ENCODE measurements at places on chromosomes 16 and 17. TPM values are rescaled to one million over a fixed set of nuclear protein-coding genes. Genes with fewer than 3 reads are reported as not detected.

TMC5 gene
- polyA plus RNA-seq, result not detected

MYOCD gene
- 0.10 TPM for polyA plus RNA-seq

MTHFSD gene
- polyA plus RNA-seq, result 20.8 TPM

ADGRG3 gene
- 0.29 TPM for polyA plus RNA-seq

C17orf100 gene
- 12.3 TPM for polyA plus RNA-seq

SLC16A5 gene
- polyA plus RNA-seq, result 0.27 TPM

ELMO3 gene
- polyA plus RNA-seq, result 6.5 TPM

GJD3 gene
- polyA plus RNA-seq, result not detected

PRSS36 gene
- polyA plus RNA-seq, result 0.92 TPM

PPY gene
- polyA plus RNA-seq, result not detected

RNF227 gene
- 5.3 TPM for polyA plus RNA-seq

AATK gene
- polyA plus RNA-seq, result 61.7 TPM

CA4 gene
- polyA plus RNA-seq, result 21.7 TPM

SLC16A6 gene
- 1.5 TPM for polyA plus RNA-seq

TBX21 gene
- polyA plus RNA-seq, result not detected

FBF1 gene
- polyA plus RNA-seq, result 10.6 TPM

CACNG5 gene
- polyA plus RNA-seq, result 2.2 TPM

TP53TG3D gene
- polyA plus RNA-seq, result 2.0 TPM
